ENCODE measurements at places on chromosomes 4 and X.

- no peak for DNase-seq
Observed at GRCh38 chrX:78130396-78130795, 9.1 kb downstream of the TAF9B start.

GRCh38 chrX:103629318-103630170, 769 bp downstream of the TCEAL1 start:
- DNase-seq, result peak; percentile 67

DNA sequence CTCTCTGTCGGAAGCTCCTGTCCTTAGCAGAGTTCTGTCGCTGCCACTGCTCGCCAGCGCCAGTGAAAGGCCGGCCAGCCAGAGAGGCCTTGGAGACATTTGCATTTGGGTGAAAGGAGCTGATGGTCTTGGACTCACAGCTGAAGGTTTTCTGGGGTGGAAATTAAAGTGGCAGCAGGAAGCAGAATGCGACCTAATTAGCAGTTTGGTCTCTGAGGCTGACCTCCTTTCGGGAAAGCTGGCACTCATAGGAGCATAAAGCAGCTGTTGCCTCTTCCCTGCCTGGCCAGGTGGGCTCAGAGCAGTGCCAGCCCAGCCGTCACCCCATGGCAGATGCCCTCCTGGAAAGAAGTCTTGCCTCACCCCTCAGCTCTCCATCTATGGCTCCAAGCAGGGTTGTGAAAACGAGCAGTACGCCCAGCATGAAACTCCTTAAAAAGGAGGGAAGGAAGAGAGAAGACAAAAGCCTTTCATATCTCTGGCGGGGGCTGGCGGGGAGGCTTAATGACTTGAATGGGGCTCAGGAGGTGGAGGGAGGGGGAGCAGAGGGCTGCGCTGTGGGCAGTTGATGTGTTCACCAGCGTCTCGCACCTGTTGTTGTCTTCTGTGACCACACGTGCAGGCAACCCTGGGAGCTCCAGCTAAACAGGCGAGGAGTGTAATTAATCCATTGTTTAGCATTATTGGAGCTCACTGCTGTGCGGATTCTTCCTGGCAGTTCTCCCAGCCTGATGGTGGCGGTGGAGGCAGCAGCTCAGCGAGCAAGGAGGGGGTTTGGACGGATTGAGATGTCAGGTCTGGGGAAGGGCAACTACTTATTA, 264.0 kb downstream of the MID1IP1 start:
- no peak for DNase-seq

DNA sequence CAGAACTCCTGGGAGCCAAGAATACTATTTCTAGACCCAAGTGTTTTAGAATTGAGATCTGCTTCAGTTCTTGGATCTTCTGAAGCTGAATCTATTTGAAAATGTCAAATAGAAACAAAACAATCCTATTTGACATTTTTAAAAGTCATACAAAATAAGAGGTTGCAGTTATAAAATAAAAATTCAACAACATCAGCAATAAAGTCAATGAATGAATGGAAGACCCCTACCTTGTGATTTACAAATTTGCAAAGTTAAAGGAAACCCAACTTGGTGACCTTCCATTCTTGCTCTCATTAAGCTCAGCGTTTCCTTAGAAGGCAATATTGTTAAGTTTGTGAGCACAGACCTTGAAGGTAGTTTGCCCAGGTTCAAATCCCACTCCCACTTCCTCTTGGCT, 531.8 kb upstream of the TENM3 start:
- no peak for DNase-seq

- no peak for DNase-seq
Observed at GRCh38 chrX:123357941-123358340, 173.9 kb downstream of the GRIA3 start.

DNA sequence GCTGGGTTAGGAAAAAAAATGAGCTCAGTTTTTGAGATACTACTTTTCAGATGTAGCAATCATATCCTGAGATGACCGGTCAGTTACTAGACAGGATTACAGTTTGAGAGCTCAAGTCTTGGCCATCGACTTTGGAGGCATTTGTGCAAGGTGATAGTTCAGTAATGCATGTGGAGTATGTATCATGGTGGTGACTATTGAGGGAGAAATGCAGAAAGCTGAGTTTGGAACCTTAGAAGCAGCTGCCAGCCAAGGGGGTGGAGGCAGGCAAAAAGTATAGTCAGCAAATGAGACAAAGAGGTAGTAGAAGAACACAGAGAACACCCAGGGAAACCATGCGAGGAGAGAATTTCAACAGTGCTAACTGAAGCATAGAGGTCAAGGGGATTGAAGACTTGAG, 48.7 kb upstream of the SLC4A4 start:
- peak; percentile 67 for DNase-seq

GRCh38 chrX:19807414-19807813, 80.0 kb downstream of the SH3KBP1 start:
- no peak for DNase-seq

DNA sequence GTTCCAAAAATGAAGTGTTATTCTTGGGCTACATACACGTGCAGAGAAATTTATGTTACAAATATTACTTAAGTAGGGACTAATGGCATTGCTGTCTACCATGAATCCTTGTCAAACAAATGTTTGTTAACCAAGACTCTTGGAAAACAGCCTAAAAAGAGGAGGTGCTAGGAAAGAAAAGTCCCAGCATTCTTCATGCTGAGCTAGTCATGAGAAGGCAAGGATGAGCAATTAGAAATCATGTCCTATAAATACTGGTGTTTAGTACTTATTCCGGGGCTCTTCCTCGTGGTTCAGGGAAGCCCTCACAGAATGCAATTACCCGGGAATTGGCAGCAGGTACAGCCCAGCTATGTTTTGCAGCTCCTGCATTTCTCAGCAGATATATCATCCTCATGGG, 378.1 kb upstream of the FTHL17 start:
- peak; percentile 72 for DNase-seq

DNA sequence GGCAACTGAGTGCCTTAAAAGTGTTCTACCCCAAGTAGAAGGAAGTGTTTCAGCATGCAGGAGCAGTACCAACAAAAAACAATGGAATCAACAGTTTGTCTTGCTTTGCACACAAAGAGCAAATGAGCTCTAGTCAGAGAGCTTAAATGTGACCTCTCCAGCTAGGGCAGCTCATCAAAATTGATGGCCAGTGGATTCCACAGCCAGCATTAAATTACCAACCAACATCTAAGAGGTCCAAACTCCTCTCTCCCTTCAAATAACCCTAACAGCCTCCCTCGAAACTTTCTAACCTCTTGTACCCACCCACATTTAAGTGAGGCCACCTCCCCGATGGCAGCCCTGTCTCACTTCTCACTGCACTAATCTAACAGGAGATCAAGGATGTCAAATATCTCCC, 219.9 kb downstream of the CHIC2 start:
- no peak for DNase-seq

DNA sequence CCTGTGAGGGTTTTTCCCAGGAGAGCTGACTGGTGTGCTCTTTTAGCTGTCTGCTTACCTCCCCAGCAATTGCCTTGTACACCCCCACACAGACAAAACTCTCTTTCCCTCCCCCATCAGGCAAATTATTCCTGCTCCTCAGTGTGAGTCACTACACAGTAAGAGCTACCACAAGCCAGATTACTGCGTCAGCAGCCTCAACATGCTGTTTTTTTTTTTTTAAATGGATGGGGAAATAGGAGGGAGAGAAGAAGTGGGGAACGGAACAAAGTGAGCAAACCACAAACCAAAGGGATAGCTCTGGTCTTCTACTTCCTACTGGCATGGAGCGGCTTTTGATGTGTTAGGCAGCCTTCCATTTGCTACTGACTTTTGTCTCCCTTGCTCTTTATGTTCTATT, 107.5 kb upstream of the ACSL4 start:
- peak; percentile 97 for DNase-seq

- DNase-seq, result no peak
Observed at GRCh38 chrX:7115557-7115956, 32.0 kb upstream of the STS start.

DNA sequence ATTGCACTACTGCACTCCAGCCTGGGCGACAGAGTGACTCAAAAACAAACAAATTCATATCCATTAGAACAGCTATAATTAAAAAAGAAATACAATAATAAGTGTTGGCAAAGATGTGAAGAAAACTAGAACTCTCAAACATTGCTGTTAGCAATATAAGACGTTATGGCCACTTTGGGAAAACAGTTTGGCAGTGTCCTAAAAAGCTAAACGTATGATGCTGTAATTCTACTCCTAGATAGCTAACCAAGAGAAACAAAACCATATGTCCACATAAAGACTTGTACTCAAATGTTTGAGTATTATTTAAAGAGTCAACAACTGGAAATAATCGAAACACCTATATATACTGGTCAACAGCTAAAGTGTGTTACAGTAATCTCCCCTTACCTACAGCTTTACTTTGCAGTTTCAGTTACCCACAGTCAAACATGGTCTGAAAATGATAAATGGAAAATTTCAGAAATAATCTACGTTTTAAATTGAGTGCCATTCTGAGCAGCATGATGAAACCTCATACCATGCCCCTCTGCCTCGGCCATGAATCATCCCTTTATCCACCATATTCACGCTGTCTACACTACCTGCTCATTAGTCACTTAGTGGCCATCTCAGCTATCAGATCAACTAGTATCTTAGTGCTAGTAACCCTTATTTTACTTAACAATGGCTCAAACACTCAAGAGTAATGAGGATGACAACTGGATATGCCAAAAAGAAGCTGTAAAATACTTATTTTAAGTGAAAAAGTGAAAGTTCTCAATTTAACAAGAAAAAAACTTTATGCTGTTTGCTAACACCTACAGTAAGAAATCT, 4.9 kb downstream of the ELF2 start:
- DNase-seq, result peak; percentile 77

- peak; percentile 7 for DNase-seq
Observed at GRCh38 chrX:67585401-67585800, 41.6 kb downstream of the AR start.

DNA sequence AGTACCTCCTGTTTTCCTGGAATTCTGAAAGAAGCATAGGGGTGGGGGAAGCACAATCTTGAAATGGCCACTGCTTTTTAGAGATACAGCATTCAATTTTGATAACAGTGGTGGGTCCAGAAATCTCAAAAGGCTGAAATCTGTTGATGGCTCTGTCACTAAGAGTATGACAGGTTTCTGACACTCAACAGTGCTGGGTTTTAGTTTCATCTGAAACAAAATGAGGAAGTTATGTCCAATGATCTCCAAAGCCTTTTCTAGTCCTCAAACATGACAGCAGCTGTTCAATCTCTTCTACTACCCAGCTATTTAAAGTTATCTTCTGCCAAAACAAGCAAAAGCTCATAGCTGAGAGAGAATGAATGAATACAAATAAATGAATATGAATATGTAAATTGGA, 110.5 kb downstream of the IL1RAPL1 start:
- DNase-seq, result no peak

DNA sequence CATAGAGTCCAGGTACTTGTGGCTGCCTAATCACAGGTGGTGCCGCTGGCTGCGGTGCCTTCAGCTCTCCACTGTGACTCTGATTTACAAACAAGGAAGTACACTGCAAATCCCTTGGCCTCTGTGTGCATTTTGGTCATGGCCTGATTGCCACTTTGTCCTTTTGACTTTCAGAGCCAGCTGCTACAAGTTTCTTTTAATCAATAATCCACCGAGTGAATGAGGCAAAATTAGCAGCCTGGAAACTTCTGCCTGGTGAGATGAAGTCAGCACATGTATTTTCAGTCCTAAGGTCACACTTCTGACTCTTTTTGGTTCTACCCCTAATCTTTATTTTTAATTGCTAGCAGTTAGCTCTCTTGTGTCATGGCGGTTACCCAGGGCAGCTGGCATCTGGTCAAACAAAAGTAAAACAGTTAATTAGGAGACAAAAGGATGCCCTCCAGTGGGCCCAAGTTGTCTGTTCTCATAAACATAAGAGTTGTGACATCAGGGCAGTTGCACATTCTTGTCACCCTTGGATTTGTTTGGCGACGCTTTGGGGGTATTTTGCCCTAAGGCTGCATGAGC, 62.3 kb upstream of the LNX1 start:
- DNase-seq, result peak; percentile 11

GRCh38 chr4:17595471-17596005, 18.5 kb downstream of the LAP3 start:
- DNase-seq, result no peak

DNA sequence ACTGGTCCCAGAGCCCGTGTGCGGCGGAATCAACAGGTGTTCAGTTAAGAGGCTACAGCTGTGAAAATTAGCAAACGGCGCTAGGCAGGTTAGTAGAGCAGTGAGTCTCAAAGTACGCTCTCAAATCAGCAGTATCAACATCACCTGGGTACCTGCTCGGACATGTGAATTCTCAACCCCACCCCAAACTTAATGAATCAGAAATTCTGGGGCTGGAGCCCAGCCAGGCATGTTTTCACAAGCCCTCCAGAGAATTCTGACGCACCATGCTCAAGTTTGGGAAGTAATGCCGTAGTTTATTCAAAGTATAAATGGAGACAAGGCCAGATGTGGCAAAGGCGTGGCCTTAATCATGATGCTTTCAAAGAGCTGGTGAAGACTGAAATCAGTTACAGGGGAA, 58.2 kb upstream of the PTCHD1 start:
- DNase-seq, result no peak

GRCh38 chr4:53122280-53123116, 243.4 kb downstream of the SCFD2 start:
- DNase-seq, result no peak

DNA sequence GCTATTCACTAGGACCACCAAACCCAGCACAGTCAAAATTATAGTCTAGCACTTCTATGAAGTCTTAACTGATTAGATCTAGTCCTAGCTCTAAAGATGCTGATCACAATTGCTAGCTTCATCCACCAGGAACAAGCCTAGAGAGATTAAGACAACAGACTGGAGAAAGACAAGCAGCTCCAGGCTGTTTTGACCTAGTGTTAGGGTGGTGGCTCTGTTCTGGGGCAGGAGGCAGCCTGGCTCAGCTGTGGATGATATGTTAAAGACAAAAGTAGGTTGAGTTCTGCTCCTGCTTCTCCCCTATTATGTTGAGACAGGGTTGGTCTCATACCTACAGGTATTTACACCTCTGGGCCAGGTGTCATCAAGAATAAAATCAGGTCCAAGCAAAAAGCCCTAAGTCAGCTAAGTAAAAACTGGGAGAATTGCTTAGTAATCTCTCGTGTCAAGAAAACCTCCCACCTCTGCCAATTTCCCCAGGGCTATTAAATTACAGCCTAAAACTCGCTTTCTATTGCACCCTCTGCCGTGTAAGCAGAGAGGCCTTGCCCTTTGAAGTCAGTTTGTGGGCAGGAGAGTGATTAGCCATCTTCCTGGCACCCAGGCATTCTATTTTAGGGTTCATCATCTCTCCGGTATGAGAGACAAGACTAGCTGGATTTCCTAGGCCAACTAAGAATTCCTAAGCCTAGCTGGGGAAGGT, 39.9 kb downstream of the RAB40AL start:
- DNase-seq, result no peak
